ENCODE measurements at places on chromosomes 4 and X.

- peak; percentile 70 for DNase-seq
Observed at GRCh38 chr4:102343964-102344519, 1.2 kb downstream of the SLC39A8 start.

DNA sequence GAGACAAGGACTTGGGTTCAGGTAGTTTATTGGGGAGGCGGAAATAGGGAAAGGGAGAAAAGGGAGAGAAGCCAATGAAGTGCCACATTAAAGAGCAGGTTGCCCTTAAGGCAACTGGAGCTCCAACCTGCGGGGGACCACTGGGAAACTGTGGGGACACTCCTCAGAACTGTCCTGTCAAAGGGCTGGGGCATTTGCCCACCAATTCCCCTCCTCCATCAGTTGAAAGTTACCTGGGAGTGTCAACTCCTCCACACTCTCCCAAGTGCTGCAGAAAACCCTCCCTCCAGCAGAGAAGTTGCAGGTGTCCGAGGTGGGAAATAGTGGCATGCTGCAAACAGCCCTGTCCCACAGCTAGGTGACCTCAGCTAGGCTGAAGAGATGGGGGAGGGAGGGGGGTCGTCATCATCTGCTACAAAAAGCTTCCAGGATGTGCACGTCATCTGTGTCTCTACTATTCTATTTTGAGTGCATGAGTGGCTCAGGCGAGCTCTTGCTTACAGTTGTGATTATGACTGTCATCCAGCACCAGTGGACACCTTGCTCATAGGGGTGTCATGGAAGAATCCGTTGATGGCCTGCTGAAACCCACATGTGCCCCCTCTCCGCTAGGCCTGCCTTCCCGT, 41.5 kb upstream of the XPNPEP2 start:
- DNase-seq = no peak

GRCh38 chrX:49879656-49880277, 483 bp downstream of the USP27X start:
- no peak for DNase-seq

- no peak for DNase-seq
Observed at GRCh38 chrX:150664290-150664689, 28.9 kb upstream of the MTMR1 start.

DNA sequence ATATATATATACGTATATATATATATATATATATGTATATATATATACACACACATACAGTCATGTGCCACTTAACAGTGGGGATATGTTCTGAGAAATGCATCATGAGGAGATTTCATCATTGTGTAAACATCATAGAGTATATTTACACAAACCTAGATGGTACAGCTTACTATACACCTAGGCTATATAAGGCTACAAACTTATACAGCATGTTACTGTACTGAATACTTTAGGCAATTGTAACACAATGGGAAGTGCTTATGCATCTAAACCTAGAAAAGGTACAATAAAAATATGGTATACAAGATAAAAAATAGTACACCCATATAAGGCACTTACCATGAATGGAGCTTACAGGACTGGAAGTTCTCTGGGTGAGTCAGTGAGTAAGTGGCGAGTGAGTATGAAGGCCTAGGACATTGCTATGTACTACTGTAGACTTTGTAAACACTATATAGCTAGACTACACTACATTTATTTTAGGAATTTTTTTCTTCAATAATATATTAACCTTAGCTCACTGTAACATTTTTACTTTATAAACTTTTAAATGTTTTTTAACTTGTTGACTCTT, 13.2 kb upstream of the CCSER1 start:
- DNase-seq = no peak

GRCh38 chr4:52852041-52852440, 10.1 kb upstream of the RASL11B start:
- DNase-seq = no peak

GRCh38 chr4:57109847-57110639, at the start of gene IGFBP7:
IGFBP7 (minus strand) TSS chr4:57110385; CDS start chr4:57110351, 34 bp downstream.
- no peak for DNase-seq

- DNase-seq = no peak
Observed at GRCh38 chr4:37232315-37232714, 12.2 kb upstream of the NWD2 start.

- DNase-seq = no peak
Observed at GRCh38 chr4:11198516-11199305, 230.0 kb downstream of the HS3ST1 start.

DNA sequence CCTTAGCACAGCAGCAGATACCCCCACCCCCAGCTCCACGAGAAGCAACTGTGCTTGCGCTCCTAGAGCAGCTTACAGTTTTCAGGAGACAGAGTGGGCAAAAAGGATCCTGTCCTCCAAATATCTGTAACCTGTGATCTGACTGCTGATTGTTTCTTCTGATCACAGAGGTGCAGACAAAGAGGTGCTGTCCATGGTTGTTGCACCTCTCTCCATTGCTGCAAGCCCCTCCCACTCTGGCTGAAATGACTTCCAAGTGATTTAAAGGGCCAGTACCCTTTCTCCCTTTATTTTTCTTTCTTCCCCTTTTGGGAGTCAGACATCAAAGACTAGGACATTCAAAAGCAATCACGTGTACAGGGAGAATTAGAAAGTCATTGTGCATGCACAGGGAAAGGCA, 205.3 kb upstream of the GEMIN8 start:
- DNase-seq = no peak

DNA sequence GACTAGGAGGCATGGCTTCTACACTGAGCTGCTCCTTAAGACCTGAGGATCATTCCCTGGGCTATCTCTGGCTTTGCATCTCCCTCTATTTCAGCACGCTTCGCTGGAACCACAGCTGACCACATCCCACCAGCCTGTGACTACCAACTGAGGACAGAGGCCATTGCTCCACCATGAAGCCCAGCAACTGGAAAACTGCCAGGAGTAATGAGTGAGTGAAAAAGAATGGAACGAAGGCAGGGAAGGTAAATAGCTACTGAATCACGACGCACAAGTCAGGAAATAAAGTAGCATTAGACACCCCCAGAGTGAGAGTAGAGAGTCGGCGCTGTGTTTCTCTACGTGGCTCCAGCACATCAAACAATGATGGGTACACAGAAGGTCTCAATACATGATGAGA, 314.7 kb downstream of the LDB2 start:
- no peak for DNase-seq

DNA sequence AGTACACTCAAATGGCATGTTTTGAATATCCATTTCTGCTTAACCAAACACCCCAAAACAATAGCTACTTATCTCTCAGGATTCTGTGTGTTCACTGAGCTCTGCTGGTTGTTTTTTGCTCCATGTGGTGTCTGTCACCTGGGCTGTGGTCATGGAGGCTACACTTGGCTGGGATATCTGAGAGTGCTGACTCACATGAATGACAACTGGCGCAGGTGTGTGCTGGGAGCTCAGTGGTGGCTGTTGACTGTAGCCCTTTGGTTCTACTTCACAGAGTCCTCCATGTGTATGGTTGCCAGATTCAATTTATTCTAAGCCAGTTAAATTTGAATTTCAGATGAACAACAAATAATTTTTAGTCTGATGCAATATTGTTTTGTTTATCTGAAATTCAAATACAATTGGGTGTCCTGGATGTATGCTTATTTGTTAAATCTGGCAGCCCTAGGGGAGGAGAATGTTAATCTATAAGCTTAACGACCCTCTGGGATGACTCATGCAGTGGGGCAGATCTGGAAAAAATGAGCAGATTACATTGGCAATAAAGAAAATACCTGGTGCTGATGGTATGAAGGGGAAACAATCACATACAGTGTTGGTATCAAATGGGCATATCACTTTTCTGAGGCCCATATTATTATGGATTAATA, 28.2 kb upstream of the TCEAL4 start:
- DNase-seq = no peak

DNA sequence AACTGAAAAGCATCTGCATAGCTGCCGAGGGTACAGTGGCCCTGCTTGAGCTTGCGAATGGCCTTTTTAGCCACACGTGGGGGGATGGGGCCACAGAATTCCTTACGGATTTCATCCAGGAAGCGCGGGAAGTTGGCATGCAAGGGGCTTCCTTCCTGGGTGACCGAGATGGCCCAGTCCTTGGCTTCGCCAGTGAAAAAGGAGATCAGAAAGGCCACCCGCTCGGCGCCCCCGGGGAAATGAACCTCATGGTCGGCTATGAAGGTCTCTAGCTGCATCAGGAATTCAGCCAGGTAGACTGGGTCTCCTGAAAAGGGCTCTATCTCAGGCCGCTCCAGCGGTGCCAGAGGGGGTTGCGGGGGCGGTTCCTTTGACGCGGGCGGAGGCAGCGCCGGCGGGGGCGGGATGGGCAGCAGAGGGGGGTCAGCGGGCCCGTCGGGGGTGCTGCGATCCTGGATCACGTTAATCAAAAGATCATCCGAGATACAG, 909 bp downstream of the RTL5 start:
- DNase-seq = no peak

- DNase-seq = no peak
Observed at GRCh38 chr4:180909279-180909678, 1333.9 kb upstream of the TENM3 start.

DNA sequence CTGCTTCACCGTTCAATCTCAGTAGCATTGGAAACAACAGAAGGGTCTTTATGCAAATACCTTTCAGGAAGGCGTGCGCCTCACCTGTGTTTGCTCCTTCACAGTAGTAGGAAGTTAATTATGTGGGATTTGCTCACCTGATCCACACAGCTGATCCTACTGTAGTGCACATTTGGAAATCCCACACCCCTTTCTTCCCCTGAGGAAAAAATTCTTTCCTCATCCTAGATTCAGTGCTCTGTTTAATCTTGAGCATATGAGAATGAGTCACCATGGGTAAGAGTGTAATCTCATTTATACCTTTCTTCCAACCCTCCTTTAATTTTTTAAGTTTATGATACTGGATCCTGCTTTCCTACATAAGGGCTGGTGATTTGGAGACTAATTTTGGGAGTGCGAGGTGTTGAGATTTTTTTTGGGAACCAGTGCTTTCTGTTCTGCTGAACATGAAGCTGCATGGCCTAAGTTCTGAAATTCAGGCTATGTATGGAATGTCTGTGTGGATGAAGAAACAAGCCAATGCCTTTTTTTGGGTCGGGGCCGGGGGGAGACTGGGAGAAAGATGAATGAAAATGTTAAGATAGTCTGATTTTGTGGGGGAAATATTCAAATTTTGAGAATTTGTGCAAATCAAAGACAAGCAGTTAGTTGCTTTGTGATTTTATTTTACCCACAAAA, 19.0 kb downstream of the GAB1 start:
- DNase-seq = no peak

- no peak for DNase-seq
Observed at GRCh38 chrX:31266203-31267076, 194.6 kb upstream of the FTHL17 start.

GRCh38 chr4:141210168-141210567, 10.5 kb upstream of the ZNF330 start:
- no peak for DNase-seq

GRCh38 chr4:26490111-26490959, at the start of gene CCKAR:
CCKAR (minus strand) TSS chr4:26490484; CDS start chr4:26490267, 217 bp downstream.
- no peak for DNase-seq

DNA sequence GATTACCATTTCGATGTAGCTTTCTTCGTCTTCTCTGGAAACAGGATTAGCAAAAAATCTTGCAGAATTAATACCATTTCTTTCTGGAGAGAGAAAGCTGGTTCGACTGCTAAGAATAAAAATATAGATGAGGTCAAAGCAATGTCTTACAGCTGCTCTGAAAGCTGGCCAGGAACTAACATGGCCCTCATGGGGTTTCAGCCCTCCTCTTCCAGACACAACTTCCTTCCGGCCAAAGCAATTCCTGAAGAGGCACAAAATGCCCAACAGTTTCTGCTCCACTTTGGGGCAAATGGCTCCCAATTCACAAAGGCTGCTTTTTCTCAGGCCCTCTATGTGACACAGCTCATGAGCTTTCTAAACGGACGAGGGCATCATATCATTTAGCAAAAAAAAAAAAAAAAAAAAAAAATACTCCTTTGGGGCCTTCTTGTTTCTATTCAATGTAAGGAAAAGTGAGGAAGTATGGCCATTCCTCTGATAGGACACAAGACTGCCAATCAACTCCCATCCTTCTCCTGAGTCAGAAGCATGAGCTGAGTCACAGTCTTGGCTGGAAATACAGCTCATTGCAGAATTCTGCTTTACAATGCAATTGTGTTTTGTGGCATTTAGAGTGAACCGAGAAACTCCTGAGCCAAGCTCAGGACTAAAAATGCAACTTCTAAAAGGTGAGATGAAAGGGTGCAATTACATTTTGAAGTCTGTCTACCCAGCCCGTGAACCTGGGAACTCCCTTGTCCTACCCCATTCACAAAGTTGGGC, 42.7 kb upstream of the CTAG2 start:
- DNase-seq = no peak

GRCh38 chr4:81120055-81120454, 89.5 kb downstream of the BMP3 start:
- no peak for DNase-seq

DNA sequence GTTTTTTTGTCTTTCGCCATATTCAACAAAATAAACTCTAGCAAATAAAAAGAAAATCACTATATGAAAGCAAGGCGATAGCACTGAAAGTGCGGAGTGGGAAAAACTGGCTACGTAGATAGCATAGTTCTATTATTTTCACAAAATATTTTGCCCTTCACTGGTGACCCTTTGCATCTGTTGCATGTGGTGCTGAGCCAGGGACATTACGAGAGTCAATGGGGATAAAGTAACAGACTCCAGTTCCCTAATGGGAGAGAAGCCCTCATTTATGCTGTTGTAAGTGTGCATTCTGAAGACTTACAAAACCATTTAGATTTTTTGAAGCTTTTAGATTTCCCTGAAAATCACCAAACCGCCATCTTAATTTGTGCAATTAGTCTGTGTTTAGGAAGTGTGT, 501.6 kb downstream of the PPARGC1A start:
- DNase-seq = no peak

DNA sequence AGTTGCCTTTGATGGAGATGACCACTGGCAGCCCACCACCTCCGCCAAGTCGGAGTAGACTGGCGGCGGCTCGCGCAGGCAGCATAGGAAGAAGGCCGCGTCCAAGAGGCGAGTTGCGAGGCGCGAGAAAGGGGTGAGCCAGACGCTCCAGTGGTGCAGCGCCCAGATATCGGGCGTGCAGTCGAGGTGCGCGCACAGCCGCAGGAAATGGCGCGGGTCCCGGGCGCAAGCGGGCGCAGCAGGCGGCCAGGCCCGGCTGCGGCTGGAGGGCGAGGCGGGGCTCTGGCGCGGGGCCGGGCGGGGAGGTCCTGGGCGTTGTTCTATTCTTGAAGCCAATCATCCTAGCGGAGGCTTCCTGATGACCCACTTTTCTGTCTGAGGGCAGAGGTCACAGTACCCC, 13.2 kb upstream of the PGRMC1 start:
- no peak for DNase-seq

DNA sequence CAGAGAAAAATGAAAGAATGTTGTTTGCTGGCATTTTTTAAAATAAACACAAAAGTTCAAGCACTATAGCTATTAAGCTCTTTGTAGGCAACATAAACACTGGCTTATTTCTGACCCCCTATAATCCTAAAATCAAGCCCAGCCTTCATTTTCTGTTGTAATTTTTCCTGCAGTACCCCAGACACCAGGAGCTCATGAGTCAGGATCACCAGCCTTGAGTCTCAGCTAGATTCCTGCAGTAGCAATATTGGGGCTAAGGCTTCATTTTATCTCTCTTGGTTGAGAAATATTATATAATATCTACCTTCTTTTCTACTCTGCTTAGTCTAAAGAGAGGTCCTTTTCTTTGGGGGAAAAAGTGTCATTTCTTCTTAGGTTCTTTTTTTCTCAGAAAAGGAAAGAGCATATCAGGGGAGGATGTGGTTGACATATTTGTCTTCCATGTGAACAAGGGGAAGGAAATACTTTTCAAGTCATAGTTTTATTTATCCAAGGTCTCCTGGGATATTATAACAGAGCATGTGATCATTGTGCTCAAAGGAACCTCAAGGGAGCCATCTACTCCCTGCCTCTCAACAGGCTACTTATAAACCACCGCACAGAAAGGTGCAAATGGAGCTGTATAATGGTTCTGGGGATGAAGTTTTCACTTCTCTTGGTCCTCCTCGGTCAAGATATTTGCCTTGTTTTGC, 678.3 kb upstream of the NR3C2 start:
- DNase-seq = no peak
